ENCODE measurements at places on chromosomes 2 and 18. TPM values are rescaled to one million over a fixed set of nuclear protein-coding genes. Genes with fewer than 3 reads are reported as not detected.

MEP1B gene
- total RNA-seq, result not detected

DNER gene
- total RNA-seq, result 0.19 TPM

CYP27A1 gene
- total RNA-seq, result 4.1 TPM

DCDC2C gene
- not detected for total RNA-seq

TMEM37 gene
- total RNA-seq, result 0.40 TPM

ACMSD gene
- not detected for total RNA-seq

DNA sequence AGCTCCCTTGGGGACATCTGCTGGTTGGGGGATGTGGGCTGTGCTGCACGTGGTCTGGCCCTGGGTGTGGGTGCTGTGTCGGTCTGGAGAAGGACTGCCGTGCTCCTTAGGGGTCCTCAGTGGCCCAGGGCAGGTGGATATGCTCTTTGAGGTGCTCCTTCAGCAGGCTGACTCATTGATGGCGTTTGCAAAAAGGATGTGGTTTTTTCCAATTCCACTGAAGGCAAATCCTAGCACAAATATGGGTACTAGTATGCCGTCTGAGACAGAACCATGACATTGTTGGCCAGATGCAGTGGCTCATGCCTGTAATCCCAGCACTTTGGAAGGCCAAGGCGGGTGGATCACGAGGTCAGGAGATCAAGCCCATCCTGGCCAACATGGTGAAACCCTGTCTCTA, 3.3 kb downstream of the PPP1R7 start:
- H3K4me3 ChIP-seq, result no peak overlapping the region
- H3K4me1 ChIP-seq, result peaks cover 19% of the 10 kb centered on the region

DNA sequence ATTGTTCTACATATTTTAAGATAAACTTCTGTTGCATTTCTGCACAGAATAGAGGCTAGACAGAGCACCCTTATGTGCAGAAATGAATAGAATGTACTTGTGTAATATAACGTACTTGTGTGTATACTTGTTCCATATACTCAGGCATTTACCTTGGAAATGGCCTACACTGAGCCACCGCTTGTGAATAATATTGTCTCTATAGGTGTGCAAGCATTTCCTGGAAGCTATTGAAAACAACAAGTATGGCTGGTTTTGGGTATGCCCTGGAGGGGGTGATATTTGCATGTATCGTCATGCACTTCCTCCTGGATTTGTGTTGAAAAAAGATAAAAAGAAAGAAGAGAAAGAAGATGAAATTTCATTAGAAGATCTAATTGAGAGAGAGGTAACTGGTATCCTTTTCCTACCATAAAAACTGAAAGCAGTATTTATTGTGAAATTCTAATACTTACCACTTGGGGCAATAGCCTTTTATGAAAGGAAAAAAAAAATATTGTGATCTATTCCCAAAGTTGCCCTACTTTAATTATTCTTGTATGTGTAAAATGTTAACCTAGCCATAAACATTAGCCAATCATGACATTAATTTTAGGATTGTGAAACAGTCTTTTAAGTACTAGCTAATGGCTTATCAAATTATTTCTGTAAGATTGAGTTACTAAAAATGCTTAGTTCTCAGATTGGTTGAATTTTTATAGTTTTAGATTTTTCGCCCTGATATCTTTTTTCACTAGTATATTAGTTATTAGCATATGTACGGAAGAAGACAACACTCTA, 18.0 kb downstream of the ZC3H15 start:
- peaks cover 3% of the 10 kb centered on the region for H3K4me1 ChIP-seq

- H3K27ac ChIP-seq, result no peak overlapping the region
- H3K4me1 ChIP-seq, result no peaks in the 10 kb centered on the region
- H3K27me3 ChIP-seq, result no peaks in the 10 kb centered on the region
- H3K4me3 ChIP-seq, result no peak overlapping the region
- H3K36me3 ChIP-seq, result no peaks in the 10 kb centered on the region
Measured at GRCh38 chr2:227043981-227044380, 120.0 kb downstream of the COL4A4 start.

DNA sequence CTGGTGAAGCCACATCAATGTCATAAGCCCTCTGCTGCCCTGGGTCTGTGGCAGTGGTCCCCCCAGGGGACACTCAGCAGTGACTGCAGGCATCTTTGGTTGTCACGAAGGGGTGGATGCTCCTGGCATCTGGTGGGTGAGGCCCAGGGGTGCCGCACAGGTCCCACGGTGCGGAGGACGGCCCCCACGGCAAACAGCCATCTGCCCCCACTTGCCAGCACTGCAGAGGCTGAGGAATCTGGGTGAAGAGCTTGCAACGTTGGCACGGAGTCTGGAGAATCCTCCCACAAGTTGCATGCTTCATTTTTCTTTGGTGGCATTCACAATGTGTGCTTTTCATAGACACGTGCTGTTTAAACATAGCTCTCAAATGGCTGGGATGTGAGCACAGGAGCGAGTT, 105.1 kb upstream of the PXDN start:
- H3K4me1 ChIP-seq, result no peaks in the 10 kb centered on the region
- no peak overlapping the region for H3K4me3 ChIP-seq
- DNase-seq, result no peak
- H3K27ac ChIP-seq, result no peak overlapping the region
- H3K27me3 ChIP-seq, result peaks cover 57% of the 10 kb centered on the region
- H3K36me3 ChIP-seq, result no peaks in the 10 kb centered on the region

DES gene
- total RNA-seq, result not detected

DNA sequence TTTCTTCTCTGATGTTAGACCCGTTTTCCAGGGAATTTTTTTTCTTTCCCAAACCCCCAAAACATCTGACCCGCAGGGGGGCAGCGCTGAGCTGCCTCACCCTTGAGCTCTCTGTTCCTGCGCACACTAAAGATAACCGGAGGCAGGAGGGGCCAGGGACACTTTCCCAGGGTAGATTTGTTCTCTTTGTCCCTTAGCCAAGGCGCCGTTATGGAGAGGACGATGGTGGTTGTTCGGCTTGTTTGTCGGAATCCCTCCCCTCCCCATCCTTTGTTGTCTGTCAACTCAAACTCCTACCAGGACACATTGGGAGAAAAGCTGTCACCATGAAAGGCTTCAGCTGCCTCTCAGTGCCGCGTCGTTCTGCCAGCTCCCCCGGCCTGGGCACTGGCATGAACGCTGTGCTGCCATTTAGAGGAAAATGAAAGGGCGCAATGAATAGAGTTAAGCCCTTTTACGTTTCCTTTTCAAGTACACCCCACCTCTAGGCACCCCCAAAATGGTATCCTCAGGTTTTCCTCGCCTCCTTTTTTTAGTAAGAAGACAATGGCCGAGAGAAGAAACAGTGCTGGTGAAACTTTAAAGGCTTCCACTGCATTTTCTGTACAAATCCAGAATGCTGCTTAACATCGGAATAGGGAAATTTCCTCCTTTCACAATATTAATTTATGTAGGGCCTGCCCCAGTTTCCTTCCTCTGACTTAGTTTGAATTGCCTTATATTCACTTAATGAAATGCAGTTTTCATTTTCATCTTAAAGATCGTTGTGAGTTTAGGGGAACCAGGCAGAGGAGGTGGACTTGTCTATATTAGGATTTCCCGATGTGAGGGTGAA, 62.1 kb downstream of the RND3 start:
- peaks cover 12% of the 10 kb centered on the region for H3K4me1 ChIP-seq
- H3K27me3 ChIP-seq, result no peaks in the 10 kb centered on the region
- H3K27ac ChIP-seq, result no peak overlapping the region
- no peaks in the 10 kb centered on the region for H3K36me3 ChIP-seq
- H3K4me3 ChIP-seq, result no peak overlapping the region

GRCh38 chr2:149601141-149601796, 13.7 kb upstream of the MMADHC start:
- no peak for DNase-seq
- no peak overlapping the region for H3K4me3 ChIP-seq
- H3K36me3 ChIP-seq, result peaks cover 20% of the 10 kb centered on the region
- H3K27ac ChIP-seq, result no peak overlapping the region

GRCh38 chr2:28768422-28768821, 16.8 kb downstream of the PPP1CB start:
- DNase-seq, result no peak
- no peaks in the 10 kb centered on the region for H3K27me3 ChIP-seq
- peaks cover 39% of the 10 kb centered on the region for H3K4me1 ChIP-seq
- H3K27ac ChIP-seq, result no peak overlapping the region
- peaks cover 7% of the 10 kb centered on the region for H3K36me3 ChIP-seq

SP140 gene
- 1.0 TPM for total RNA-seq

DNA sequence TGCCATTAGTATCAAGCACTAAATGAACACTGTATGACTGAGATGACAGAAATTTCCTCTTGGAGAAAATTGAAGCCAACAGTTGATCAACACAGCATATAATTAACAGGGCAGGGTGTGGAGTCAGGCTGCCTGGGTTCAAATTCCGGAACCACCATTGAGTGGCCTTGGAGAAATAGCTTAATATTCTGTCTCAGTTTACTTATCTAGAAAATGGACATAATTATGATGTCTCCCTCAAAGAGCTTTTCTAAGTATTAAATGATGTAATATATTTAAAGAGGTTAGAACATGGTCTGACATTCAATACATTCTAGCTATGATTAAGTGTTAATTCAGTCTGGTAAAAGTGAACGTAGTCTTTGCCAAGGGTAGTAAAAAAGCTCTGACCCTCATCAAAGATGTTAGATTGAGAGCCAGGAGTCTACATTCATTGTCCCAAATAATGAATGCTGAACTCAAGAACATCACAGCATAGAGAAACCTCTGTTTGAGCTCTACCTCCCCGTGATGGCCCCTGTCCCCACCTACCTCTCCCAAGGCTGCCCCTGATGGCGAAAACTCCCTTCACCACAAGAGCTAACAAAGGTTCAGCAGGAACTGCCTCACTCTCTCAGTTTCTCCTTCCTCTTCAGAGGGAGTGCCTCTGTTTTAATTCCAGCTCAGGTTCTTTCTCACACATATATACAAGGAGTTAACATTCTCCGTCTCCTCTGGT, 2.7 kb upstream of the VWA3B start:
- H3K4me1 ChIP-seq, result peaks cover 8% of the 10 kb centered on the region
- no peaks in the 10 kb centered on the region for H3K36me3 ChIP-seq
- H3K27ac ChIP-seq, result no peak overlapping the region
- peaks cover 57% of the 10 kb centered on the region for H3K27me3 ChIP-seq
- no peak overlapping the region for H3K4me3 ChIP-seq

- DNase-seq, result no peak
- no peak overlapping the region for H3K4me3 ChIP-seq
- no peaks in the 10 kb centered on the region for H3K36me3 ChIP-seq
- H3K4me1 ChIP-seq, result no peaks in the 10 kb centered on the region
Measured at GRCh38 chr2:102599486-102599885, 19.9 kb upstream of the SLC9A2 start.

GRCh38 chr2:121483021-121483420, 47.7 kb upstream of the RNU4ATAC start:
- peaks cover 6% of the 10 kb centered on the region for H3K36me3 ChIP-seq
- H3K4me3 ChIP-seq, result no peak overlapping the region
- DNase-seq, result no peak
- no peak overlapping the region for H3K27ac ChIP-seq

UGT1A4 gene
- total RNA-seq, result not detected

CNTNAP5 gene
- total RNA-seq, result not detected

MC5R gene
- not detected for total RNA-seq

BOLL gene
- not detected for total RNA-seq

ALPP gene
- not detected for total RNA-seq

CD8B2 gene
- not detected for total RNA-seq

POTEJ gene
- total RNA-seq, result not detected

CCT4 gene
- total RNA-seq, result 130 TPM

DNA sequence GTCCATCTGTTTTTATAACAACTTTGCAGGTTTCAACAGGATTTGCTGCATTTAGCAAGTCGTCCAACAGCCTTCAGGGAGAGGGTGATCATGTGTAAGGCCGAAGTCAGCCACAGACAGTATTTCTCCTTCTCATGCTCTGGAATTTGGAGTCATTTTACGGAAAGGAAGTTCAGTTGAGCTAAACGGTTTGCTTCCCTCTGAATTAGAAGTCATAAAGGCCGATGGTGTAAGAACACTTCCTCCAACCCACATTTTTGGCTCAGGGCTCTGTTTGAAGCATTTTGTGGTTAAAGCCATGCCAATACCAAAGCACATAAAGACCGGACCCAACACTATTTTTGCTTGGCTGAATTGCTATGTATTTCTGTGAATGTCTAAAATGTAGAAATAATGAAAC, 129.5 kb downstream of the TMEM182 start:
- H3K36me3 ChIP-seq, result no peaks in the 10 kb centered on the region
- no peaks in the 10 kb centered on the region for H3K27me3 ChIP-seq

KATNAL2 gene
- total RNA-seq, result 7.1 TPM

DNA sequence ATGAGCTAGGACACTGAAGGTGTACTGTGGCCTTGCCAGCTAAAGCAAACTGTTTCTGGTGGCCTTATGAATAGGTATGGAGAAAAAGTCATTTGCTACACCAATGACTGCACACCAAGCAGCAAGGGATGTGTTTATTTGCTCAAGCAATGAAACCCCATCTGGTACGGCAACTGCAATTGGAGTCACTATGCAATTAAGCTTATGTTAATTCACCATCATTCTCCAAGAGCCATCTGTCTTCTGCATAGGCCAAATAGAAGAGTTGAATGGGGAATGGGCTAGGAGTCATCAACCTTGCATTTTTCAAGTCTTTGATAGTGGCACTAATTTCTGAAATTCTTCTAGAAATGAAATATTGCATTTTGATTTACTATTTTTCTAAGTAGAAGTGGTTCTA, 372.0 kb downstream of the KCNJ3 start:
- H3K36me3 ChIP-seq, result no peaks in the 10 kb centered on the region
- no peak overlapping the region for H3K4me3 ChIP-seq
- no peaks in the 10 kb centered on the region for H3K27me3 ChIP-seq
- no peak overlapping the region for H3K27ac ChIP-seq

- H3K27ac ChIP-seq, result no peak overlapping the region
- peaks cover 45% of the 10 kb centered on the region for H3K27me3 ChIP-seq
- no peaks in the 10 kb centered on the region for H3K36me3 ChIP-seq
- H3K4me1 ChIP-seq, result no peaks in the 10 kb centered on the region
Measured at GRCh38 chr18:31065036-31065773, 22.7 kb upstream of the DSC3 start.

DNA sequence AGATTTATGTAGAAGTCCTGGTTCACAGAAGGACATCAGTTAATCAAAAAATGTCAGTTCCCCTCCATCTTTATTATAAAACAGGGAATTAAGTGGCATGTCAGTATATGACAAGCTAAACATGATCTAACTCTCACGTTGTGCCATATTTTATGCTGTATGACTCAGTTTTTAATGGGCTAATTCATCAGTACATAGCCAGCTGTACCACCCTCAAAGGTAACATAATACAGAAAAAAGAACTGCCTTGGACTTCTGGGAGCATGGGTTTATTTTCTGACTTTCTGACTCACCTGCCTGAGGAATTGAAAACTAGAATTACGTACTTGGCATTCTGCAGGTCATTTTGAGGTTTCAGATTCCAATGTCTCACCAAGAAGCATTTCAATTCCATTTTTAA, 135.7 kb downstream of the CMPK2 start:
- H3K27me3 ChIP-seq, result no peaks in the 10 kb centered on the region
- no peaks in the 10 kb centered on the region for H3K4me1 ChIP-seq
- H3K4me3 ChIP-seq, result no peak overlapping the region
- no peak overlapping the region for H3K27ac ChIP-seq
- no peaks in the 10 kb centered on the region for H3K36me3 ChIP-seq

- DNase-seq, result peak; percentile 42
- H3K27ac ChIP-seq, result no peak overlapping the region
- H3K4me1 ChIP-seq, result peaks cover 13% of the 10 kb centered on the region
- no peak overlapping the region for H3K4me3 ChIP-seq
- H3K27me3 ChIP-seq, result peaks cover 11% of the 10 kb centered on the region
- no peaks in the 10 kb centered on the region for H3K36me3 ChIP-seq
Measured at GRCh38 chr2:121999264-121999663, 243.8 kb downstream of the TSN start.
